ENCODE measurements at places on chromosomes 5 and 9.
A peak's percentile ranks its signal among the peaks of the same experiment; 100 is the strongest.

DNA sequence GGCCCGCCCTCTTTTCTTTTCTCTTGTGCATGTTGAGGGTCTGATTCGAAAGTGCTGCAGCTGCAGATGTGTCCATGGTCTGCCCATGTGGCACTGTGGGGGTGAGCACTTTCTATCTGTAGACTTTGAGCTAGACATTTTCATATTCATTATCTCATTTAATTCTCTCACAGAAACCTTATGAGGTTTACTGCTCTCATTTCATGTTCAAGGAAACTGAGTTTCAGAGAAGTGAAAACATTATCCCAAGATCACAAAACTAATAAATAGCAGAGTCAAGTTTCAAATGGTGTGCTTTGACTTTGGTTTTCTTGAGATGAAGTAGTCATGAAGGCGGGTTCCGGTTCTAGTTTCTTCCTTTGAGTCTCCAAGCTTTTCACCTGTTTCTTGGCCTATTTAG lies 536.5 kb upstream of the ZNF462 start:
- DNase-seq: no peak

DNA sequence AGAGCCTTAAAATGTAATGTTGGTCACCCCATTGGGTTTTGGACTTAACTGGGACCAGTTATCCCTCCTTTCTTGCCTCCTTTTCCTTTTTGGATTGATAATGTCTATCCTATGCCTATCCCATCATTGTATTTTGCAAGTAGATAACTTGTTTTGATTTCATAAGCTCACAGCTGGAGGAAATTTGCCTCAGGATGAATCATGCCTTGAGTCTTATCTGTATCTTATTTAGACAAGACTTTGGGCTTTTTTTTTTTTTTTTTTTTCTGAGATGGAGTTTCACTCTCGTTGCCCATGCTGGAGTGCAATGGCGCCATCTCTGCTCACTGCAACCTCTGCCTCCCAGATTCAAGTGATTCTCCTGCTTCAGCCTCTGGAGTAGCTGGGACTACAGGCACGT lies 443.3 kb downstream of the DNAH5 start:
- DNase-seq: no peak

DNA sequence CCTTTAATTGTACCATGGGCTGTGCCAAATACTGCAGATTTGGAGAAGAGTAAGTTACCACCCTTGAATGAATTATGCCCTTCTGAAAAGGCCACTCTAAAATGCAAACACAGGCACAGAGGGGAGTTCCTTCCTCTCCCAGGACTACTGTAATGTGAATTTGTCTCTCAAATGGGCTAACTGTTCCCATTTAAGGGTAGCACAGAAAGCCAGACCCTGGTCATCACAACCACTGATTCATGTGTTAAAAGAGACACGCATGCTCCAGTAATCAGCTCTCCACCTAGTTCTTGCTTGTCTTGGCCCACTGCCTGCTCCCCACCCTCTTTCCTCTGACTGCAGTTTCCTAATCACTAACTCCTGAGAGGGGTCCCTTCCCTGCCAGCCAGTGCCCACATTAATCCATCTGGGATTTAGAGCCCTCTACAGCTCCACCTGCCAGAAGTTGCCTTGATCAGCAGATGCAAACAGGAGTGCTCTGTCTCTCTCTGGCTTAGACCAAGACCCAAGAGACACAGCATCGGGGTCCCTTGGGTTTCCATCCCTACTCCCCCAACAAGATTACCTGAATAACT lies 382.4 kb downstream of the TMEM167A start:
- DNase-seq: no peak

GRCh38 chr5:54332720-54333119 lies 22.3 kb upstream of the ARL15 start:
- DNase-seq: no peak

- DNase-seq: peak; percentile 62
These were observed 17.9 kb upstream of the GFPT2 start for GRCh38 chr5:180370861-180371641.

DNA sequence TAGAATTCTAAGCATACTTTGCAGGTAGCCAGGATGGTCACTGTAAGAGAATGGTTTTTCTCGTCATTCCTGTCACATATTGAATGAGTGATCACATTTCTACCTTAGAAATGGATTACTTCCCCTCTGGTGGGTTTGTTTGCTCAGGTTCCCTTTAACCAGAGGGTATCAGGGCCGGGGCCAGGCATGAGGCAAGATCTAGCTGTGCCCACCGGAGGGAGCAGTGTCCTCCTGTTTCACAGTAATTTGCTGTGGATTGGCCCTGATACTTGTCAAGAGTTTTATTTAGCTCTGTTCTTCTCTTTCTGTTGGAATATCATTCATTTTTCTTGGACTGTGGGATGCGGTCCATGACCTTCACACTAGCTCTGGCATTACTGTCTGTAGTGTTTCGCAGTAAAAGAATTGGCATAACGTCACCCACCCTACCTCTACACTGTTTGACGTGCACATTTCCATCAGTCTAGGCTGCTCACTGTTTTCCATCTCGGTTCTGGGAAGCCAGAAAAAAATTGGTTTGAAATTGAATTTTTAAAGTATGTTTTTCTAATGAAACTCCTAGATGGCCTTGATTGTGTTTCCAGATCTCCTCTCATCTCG lies 42.4 kb upstream of the ZBED3 start:
- DNase-seq: no peak

GRCh38 chr5:149153751-149154610 lies 12.7 kb downstream of the ABLIM3 start:
- no peak for DNase-seq

GRCh38 chr5:33381243-33381642 lies 59.5 kb upstream of the TARS1 start:
- DNase-seq: no peak

DNA sequence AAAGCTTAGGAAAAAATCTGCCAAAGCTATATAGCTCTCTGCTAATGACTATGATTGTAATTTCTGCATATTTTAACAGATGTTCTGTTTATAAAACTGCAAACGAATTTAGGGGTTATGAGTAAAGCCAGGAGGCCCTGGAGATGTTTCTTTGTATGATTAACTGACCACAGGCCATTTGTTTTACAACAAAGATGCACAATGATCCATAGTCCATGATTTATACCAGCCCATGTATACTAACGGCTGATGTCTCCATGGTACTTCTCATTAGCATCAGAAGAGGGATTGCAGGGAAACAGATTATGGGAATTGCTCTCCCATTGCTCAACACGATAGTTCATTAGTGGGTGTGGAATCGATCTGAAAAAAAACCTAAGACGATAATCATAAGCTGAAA lies 78.9 kb downstream of the PPP2R2B start:
- DNase-seq: no peak

DNA sequence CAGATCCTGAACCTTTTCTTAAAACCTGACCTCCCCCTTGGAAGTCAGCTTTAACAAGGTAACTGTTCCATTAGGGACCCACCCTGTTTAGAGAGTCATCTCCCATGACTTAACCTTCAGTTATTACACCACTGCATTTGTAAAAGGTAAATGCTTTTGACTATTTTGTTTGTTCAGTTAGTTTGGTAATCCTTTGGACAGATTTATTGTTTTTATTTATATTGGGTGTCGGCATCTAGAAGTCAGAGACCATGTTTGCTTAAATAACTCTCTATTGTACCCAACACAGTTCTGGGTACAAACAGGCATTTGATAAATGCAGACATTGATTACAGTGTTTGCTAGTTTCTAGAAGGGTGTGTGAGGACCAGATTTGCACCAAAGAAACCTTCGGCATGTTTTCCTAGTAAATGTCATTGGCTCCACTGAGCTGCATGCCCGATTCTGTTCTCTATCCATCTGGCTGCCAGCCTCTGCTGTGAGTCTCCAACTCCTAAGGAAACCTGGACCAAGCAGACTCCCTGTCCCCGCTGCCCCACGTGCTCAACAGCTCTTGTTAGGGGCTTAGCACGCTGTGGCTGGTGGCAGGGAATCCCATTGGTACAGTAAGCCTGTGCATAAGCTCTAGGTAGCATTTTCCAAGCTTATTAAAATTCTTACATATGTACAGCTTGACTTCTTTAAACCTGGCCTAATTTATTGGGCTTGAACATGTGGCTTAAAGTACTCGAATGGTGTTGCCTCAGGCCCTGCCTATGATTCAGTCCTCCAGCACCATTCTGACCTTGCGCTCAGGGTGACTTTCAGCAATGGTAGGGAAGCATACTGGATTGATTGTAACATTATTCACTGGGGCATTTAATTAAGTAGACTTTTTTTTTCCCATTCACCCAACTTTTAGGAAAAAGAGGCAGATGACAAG lies 6.6 kb downstream of the PCBD2 start:
- DNase-seq: no peak

GRCh38 chr5:24644761-24645160 lies at the start of gene CDH10:
TSS of gene CDH10 (minus strand) at chr5:24644978. CDS start at chr5:24593490, 51,488 bp downstream.
- DNase-seq: no peak

GRCh38 chr5:1760231-1760630 lies 39.4 kb downstream of the MRPL36 start:
- DNase-seq: no peak

- DNase-seq: no peak
These were observed 98.4 kb downstream of the FBXO38 start for GRCh38 chr5:148482196-148482595.

- DNase-seq: no peak
These were observed 119.0 kb downstream of the ENTREP1 start for GRCh38 chr9:69444021-69444420.

DNA sequence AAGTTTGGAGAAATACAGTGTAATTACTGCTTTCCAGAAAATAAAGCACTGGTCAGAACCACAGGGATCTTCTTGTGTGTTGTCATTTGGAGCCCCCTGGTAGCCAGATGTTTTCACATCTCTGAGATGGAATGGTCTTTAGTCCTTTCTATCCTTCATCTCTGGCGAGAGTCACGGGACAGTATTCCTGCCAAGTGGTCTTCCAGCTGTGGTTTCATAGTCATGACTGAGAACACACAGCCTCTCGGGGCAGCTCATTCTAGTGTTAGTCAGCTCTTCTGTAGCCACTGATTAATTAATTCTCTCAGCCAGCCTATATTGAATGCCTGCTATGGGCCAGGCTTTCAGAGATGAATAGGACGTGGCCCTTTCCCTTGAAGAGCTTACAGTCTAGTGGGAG lies 34.1 kb downstream of the HMGXB3 start:
- DNase-seq: no peak

DNA sequence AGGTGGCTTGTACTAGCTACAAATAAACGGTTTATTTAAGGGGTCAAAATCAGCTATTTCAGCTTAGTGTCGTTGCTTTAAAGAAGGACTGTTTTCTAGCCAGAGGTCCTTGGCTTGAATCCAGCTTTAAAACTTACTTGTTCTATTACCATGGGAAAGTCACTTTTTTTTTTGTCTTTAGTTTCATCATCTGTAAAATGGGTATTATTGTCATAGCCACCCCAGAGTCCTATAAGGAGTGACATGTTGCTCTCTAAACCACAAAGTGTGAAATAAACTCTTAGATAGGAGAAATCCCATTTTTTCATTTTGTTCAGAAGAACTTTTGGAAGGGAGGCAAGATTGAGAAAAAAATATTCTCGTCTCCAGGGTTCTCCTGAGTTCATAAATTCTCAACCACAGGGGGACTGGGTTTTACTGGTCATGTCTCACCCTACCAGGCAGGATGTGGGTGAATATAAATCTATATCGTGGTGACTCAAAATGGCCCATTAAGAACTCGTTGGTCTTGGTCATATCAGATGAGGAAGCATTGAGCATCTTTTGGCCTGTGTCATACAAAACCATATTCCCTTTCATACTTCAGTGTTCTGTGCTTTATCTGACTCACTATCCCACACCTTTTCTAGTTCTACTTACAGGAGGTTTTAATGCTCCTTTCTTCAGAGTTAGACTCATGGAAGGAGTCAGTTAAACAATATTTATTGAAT lies 202.7 kb upstream of the NR3C1 start:
- no peak for DNase-seq

DNA sequence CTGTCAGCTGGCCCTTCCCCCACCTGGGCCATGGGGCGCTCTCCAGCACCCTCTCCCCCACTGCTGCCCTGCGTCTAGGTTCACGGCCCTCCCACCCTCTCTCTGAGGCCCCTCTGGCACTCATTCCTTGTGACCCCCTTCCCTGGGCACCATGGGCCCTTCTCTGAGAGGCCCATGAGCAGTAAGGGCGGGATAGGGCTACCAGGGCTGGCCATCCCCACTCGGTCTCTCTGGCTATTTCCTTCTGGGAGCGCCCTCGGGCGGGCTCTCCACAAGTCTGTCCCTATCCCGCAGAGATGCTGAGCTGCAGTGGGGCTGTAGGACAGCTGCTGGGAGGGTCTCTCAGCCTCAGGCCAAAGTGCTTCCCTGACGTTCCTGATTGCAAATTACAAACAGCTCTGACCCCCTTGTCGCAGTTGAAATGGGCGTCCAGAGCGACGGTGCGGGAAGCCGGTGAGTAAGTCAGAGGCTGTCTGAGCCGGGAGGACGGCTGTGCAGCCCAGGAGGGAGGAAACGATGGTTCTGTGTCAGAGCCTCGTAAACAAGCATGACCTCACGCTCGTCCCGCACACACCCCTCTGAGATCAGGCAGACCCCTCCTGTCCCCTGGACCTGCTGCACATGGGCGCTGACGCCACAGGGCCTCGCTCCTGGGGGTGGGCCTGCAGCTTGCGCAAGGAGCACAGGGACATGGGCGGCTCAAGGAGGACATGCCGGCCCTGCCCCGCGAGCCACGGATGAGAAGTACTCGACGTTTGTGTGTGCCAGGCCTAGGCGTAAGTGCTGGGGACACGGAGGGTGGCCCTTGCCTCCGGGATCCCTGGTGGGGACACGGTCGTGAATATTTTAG lies 36.3 kb upstream of the GFPT2 start:
- peak; percentile 82 for DNase-seq

GRCh38 chr5:149546974-149547373 lies 4.3 kb downstream of the CSNK1A1 start:
- DNase-seq: no peak

DNA sequence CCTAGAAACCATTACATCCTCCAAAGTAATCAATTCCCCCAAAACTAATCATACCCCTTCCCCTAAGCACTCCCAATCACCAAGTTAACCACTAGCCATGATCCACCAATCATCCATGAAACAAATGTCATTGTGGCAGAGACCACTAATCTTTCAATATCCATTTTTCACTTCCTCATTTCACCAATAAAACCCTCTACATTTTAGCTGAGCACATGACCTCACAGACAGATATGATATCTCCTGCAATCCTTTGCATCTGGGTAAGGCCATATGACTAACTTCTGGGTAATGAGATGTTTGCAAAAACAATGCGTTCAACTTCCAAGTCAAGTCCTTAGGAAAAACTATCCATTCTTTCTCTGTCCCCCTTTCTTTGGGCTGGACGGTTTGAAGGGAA lies 20.7 kb downstream of the OR2S2 start:
- DNase-seq: no peak

- DNase-seq: no peak
These were observed 104.9 kb downstream of the MARCHF3 start for GRCh38 chr5:126925482-126925881.

GRCh38 chr5:173839117-173839713 lies 48.9 kb upstream of the CPEB4 start:
- DNase-seq: no peak

- DNase-seq: no peak
These were observed 133.3 kb downstream of the GCNT1 start for GRCh38 chr9:76592091-76592973.

DNA sequence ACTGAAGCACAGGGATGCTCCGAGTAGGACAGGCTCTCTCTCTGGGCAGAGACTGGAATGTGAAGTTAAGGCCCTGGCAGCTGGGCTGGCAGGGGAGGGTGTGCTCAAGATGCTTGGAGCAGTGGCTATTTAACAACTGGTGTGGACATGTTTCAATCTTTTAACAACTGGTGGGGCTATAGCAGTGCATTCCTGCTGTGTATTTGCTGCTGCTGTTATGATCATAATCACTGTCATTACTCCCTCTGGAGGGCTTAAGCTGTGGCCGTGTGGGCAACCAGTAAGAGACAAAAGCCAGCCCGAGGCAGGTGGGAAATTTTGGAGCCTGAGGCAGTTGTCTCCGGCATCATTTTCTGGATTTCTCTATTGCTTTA lies 33.3 kb upstream of the PTGS1 start:
- DNase-seq: no peak
